ENCODE measurements at places on chromosomes 16 and 17.
A peak's percentile ranks its signal among the peaks of the same experiment; 100 is the strongest.

DNA sequence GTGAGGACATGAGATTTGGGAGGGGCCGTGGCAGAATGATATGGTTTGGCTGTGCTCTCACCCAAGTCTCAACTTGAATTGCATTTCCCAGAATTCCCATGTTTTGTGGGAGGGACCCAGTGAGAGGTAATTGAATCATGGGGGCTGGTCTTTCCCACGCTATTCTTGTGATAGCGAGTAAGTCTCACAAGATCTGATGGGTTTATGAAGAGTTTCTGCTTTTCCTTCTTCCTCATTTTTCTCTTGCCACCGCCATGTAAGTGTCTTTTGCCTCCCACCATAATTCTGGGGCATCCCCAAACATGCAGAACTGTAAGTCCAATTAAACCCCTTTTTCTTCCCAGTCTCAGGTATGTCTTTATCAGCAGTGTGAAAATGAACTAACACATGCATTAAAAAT is 40.6 kb downstream of the CCT6B start:
- no peak for DNase-seq

DNA sequence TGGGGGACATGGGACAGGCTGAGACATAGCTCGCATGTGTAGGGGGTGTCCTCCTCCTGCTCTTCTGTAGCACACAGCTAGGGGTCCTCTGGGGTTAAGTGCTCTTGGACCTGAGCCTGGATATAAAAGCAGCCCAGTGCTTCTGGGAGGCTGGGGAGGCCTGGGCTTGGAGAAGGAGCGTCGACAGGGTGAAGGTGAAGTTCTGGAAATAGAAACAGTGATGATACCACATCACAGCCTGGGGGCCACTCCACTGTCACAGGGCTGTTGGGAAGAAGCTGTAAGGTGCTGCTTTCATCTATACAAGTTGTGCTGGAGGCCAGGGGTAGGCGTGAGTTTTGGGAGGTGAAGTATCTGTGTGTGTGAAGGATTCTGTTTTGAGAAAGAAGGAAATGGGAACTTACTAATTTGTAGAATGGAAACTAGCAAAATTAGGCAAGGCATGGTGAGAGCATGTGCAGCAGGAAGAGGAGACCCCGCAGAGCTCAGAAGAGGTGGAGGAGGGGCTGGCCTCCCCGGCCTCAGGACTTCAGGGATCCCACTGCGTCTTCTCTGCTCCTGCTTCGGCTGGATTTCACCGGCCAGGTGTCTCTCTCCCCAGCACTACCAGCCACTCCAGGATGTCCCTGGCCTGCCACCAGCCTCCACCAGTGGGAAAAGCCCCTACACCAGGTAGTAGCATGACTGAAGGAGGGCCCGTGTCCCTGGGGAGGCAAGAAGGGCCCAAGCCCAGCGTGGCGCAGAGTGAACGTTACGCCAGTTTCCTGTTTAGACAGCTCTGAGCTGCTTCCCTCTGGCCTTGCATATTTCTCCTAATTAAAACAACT is 19.4 kb downstream of the PLCG2 start:
- DNase-seq: no peak

GRCh38 chr17:56833057-56833808 is 487 bp downstream of the C17orf67 start:
- DNase-seq: no peak

DNA sequence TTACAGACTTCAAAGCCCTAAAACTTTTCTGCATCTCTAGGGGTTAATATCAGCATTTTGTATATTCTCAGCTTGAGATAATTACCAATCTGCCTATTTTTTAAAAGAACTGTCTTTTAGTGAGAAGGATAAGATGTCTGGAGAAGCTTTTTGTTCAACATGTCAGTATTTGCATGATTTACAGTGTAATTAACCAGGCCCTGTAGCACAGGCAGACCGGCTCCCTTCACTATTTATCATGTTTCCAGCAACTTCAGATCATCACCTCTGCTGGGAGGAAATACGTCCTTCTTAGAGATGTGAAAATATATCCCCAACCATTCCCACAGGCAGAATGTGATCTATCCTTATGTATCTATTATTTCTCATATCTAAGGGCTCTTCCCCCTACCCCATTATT is 8.6 kb upstream of the DDX52 start:
- DNase-seq: no peak

DNA sequence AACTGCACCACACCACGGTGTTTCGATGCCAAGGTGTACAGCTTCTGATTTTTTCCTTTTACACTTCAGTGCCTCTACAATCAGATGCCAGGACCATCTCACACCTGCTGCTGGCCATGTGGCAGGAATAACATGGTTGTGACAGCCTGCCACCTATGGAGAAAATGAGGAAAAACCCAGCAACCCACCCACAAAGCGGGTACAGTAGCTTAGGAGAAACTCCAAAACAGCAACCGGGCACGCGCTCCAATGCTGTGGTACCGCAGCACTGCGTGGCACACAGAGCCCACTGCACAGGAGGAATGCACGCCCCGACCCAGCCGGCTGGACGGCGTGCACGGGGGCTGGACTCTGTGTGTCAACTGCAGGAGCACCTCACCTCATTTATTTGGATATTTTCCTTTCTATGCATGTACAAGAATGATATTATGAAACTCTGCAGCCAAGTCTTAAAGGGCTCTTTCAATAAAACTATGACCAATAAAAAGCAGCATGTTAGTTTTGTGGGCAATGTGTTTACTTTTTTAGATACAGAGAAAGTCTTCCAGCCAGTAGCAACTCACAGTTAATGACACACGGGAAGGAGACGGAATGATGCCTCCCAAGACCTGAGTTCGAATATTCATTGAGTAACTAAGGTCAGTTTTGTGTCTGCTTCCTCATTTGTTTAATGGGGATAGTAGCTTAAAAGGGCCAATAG is 45.9 kb downstream of the MAP1LC3B start:
- DNase-seq: peak; percentile 65

DNA sequence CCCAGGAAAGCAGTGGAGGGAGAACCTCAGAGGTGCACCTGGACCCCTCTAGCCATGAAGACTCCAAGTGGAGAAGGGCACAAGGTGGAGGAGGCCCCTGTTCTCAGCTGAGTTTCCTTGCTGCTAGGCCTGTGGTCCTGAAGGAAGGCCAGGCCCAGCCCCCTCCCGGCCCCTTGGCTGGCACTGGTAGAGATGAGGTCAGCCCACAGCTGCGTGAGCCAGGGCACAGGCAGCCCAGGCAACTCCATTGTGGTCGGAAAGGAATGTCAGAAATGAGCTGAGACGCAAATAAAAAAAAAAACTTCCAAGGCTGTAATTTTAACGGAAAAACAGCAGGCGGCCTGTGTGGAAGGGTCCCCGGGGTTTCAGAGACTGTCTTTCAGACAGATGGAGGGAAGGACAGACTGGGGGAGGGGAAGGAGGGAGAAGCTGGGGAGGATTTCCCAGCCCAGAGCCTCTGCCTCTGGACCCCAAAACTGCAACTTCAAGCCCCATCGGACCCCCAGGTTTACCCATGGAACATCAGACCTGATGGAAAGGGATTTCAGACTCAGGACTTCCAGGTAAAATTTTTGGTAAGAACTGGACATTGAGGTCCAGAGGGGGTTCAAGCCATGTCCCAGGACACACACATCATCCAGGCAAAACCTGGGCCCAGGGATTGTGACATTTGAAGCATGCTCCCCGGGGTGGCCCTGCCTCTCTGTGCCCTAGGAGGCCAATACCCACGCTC is 25.6 kb upstream of the MRPS23 start:
- DNase-seq: no peak

DNA sequence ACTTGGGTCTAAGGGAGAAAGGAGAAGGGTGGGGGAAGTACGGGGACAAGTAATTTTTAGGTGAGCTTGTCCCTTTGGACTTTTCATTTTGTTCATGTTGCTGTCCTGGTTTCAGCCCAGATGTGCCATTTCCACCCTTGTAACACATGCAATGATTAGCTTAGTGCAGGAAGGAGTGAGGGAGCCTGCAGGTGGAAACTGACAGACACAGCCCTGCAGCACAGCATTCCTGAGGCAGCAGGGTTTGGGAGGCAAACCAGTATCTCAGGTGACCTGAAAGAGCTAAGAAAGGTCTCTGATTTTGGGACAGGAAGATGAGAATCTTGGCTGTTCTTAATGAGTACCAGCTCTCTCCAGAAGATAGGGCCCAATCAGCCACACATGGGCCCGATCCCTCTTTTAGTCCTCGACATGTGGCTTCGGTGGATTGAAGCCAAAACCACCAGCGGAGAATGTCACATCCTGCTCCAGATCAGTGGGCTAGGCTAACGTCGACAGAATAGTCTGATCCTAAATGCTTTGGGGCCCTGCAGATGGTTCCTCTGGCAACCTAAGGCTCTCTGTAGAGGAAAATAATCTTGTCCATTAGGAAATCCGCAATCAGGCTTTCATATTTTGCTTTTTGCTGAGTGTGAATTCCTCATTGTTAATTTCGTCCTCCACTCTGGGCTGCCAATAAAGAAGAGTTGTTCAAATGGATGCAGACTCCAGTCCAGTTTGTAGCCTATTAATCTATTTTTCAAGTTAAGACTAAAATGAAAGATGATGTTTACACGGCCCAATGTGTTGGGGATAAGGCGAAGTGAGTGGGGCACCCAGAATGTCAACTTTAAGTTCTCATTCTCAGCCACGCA is 3.8 kb upstream of the RNF157 start:
- no peak for DNase-seq

GRCh38 chr16:11481987-11482386 is 104.7 kb downstream of the LITAF start:
- no peak for DNase-seq

DNA sequence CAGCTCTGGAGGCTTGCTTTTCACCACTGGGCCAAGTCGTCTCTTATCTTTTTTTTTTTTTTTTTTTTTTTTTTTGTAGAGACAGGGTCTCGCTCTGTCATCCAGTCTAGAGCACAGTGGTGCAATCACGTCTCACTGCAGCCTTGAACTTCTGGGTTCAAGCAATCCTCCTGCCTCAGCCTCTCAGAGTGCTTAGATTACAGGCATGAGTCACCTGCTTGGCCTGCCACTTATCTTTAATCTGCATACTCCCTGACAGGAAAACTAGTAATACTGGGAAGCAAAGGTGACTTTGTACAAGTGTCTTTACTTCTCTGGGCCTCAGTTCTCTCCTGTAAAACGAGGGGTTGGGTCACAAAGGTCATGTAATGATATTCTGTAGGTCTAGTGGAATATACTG is 15.0 kb downstream of the NTN1 start:
- DNase-seq: no peak

DNA sequence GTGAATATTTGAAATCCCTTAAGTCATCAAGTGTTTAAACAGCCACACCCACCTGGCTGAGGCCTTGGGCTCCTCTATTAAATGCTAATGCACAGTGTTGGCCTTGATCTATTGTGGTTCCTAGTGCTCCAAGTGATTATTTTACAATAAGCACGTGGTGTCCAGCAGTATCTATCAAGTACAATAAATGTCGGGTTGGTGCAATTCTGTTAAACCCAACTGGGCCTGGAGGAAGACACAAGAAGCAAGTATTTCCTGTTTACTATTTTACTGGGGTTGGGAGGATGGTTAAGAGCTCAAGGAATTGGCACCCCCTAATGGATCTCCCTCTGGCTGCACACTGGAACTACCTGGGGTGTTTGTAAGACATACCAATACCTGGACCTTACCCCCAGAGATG is 72.1 kb upstream of the HNF1B start:
- no peak for DNase-seq

- no peak for DNase-seq
Measured at GRCh38 chr17:55391244-55391757, 30.3 kb downstream of the MMD start.

- DNase-seq: no peak
Measured at GRCh38 chr16:67021321-67021720, 7.6 kb upstream of the CBFB start.

DNA sequence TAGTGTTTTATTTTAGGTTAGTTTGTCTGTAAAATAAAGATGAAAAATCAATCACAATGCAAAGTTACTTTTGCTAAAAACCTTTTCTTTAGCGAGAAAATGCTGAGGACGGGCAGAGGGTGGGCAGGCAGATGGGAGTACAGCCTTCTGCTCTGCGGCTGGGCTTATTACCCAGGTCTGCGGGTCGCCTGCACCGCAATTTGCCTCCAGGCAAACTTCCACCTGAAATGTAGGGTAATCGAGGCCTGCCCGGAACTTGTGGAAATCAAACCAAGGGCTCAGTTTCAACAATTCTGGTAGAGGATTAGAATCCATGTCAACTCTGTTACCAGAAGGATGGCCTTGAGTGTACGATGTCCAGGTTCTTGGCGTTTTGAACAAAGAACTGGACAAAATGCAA is 22.3 kb upstream of the MMD start:
- no peak for DNase-seq

DNA sequence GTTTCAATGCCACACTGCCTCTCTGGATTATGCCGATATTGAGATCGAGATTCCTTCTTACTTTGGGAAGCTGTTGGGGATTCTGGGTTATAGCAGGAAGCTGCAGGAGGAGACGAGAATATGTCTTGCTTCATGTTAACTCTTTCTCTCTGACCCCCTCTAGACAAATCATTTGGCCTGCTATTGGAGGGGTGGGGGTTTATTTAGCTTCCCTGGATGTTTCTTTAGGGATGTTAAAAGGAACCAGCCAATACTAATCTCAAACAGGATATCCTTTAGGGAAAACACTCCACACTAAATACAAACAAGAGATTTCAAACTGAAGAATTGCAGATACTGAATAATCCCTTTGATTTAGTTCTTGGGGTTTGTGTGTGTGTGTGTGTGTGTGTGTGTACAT is 102.6 kb downstream of the TMEM100 start:
- no peak for DNase-seq

DNA sequence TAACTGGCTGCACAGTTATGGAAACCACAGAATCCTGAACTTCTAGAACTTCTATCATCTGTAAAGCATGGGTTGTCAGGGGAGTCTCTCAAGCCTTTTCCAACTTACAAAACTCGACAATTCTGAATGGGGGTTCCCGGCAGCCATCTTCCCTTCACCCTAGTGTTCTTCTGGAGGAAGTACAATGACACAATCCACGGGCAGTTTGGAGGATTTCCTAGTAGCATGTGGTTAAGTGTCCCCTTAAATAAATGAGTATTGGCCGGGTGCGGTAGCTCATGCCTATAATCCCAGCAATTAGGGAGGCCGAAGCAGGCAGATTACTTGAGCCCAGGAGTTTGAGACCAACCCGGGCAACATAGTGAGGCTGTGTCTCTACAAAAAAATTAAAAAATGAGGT is 2.1 kb downstream of the SLC16A6 start:
- no peak for DNase-seq

GRCh38 chr17:41140360-41141131 is at the start of gene KRTAP4-6:
TSS of gene KRTAP4-6 (minus strand) at chr17:41140544. CDS start at chr17:41140487, 57 bp downstream.
- no peak for DNase-seq

DNA sequence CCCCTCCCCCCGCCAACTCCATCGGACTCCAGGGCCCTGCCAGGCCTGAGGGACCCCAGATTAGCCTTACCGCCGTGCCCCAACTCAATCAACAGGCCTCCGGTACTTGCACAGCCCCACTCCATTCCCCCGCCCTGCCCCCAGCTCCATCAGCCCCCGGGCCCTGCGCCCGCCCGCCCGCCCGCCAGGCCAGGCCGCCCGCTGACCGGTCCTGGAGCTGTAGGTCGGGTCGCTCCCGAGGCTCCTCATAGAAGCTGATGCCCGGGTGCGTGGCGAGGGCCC is 308 bp downstream of the GTF3C1 start:
- no peak for DNase-seq

DNA sequence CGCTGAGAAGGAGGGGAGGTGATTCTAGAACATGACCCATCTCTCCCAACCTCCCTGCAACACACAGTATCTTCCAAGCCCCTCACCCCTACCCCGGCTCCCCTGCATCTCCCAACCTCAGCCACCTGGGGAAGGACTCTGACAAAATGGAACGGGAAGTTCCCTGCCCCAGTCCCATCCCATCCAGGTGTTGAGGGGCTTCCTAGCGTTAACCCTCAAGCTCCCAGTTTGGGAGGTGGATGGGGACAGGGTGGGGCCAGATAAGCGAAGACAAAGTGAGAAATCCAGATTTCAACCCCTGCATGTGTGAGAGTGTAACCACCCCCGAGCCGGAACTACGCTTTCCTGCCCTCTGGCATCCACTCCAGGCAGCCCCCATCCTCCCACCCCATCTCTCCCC is 1.8 kb downstream of the ZSCAN10 start:
- no peak for DNase-seq

Data from cerebellar nuclear complex (tissue), 1 donor.